ENCODE measurements at places on chromosomes 3 and 15. TPM values are rescaled to one million over a fixed set of nuclear protein-coding genes. Genes with fewer than 3 reads are reported as not detected.

DNA sequence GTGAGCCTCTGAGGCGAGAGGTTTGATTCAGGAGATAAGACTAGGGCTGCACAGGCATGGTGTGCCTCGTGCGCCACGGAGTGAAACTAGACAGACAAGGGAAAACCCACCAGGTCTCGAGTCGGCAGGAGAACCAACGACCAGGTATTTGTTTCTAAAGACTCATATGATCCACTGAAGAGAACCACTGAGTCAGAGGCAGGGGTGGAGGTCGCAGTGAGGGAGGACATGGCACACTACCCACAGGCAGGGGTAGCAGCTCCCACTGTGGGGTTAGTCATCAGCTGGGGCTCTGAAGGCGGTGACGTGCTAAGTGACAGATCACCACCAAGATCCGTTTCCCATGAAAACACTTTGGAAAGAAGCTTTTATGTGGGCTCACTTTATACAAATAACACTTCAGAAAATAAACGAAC lies 45.7 kb downstream of the CHSY1 start:
- no peak overlapping the region for H3K4me3 ChIP-seq
- H3K4me1 ChIP-seq = 0 out of 2 replicates have a peak, but pooled peaks cover 6% of the 10 kb centered on the region
- H3K36me3 ChIP-seq = no peaks in the 10 kb centered on the region
- H3K27ac ChIP-seq = no peak overlapping the region
- DNase-seq = no peak
- no peaks in the 10 kb centered on the region for H3K27me3 ChIP-seq

- H3K27ac ChIP-seq = no peak overlapping the region
- H3K27me3 ChIP-seq = no peaks in the 10 kb centered on the region
- DNase-seq = no peak
- no peaks in the 10 kb centered on the region for H3K36me3 ChIP-seq
Measured at GRCh38 chr15:73538123-73538522, 95.1 kb downstream of the NPTN start.

DNA sequence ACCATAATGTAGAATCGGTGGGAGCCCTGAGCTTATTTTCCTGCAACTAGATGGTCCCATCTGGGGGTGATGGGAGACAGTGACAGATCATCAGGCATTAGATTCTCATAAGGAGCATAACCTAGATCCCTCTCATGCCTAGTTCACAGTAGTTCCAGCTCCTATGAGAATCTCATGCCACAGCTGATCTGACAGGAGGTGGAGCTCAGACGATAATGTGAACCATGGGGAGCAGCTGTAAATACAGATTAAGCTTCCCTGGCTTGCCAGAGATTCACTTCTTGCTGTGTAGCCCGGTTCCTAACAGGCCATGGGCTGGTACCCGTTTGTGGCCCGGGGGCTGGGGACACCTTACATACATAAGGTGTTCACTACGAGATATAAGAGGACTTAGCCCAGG lies 67.5 kb upstream of the LRRFIP2 start:
- H3K27ac ChIP-seq = peak overlapping the region; percentile 97
- no peaks in the 10 kb centered on the region for H3K36me3 ChIP-seq
- H3K4me3 ChIP-seq = peak overlapping the region; percentile 69
- peaks cover 6% of the 10 kb centered on the region for H3K4me1 ChIP-seq
- DNase-seq = no peak
- H3K27me3 ChIP-seq = no peaks in the 10 kb centered on the region

The BFSP2 gene
- total RNA-seq = not detected

The TNNC1 gene
- 40.5 TPM for total RNA-seq

All from Caco-2 (cell line).